ENCODE measurements at places on chromosomes 6 and 20.

DNA sequence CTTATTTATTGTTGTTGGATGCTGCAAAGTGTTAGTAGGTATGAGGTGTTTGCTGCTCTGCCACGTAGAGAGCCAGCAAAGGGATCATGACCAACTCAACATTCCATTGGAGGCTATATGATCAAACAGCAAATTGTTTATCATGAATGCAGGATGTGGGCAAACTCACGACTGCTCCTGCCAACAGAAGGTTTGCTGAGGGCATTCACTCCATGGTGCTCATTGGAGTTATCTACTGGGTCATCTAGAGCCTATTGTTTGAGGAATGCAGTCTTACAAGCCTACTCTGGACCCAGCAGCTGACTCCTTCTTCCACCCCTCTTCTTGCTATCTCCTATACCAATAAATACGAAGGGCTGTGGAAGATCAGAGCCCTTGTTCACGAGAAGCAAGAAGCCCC lies 12.1 kb downstream of the MICB start:
- no peak for DNase-seq

DNA sequence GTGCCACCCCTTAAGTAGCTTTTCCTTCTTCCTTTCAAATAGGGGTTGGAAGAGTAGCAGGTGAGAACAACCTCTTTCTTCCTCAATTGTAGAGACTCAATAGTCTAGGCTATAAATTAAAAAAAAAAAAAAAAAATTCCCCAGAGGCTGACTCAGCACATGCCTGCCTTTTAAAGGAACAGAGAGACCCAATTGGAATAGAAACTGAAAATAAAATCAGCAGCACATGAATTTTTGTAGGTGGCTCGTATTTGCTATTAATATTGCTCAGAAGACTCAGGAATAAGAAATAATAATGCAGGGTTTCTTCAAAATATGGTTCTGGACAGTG lies 19.3 kb downstream of the TOP1 start:
- no peak for DNase-seq

- DNase-seq: no peak
These were observed 77.5 kb upstream of the NT5E start for GRCh38 chr6:85372188-85372914.

GRCh38 chr6:158521759-158522158 lies 38.1 kb upstream of the TMEM181 start:
- DNase-seq: no peak

- no peak for DNase-seq
These were observed 91.0 kb downstream of the GFRA4 start for GRCh38 chr20:3572151-3572550.

DNA sequence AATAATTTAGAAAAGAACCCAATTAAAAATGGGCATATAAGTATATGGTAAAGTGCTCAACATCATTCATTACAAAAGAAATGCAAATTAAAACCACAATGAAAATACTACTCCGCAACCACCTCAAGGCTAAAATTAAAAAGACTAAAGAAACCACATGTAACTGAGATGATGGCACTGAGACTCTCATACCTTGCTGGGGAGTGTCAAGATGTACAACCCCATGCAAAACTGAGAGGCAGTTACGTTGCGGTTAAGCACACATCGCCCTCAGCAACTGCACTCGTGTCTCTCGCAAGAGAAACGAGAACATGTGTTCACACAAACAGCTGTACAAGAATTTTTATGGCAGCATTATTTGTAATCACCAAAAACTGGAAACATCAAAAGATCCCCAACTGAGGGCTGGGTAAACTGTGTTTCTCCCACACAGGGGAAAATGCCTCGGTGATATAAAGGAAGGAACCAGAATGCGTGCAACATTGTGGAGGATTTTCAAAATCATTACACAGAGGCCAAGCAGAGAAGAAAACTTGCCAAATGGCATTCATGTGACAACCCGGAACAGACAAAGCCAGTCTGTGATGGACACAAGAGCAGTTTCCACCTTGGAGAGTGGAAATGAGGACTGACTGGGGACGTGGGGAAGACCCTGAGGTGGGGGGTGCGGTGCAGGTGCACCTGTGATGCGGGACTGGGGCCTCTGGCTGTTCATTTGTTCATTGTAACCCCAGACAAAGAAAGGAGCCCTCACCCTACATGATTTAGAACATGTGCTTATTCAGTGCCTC lies 144.9 kb downstream of the WDR27 start:
- DNase-seq: peak; percentile 63

DNA sequence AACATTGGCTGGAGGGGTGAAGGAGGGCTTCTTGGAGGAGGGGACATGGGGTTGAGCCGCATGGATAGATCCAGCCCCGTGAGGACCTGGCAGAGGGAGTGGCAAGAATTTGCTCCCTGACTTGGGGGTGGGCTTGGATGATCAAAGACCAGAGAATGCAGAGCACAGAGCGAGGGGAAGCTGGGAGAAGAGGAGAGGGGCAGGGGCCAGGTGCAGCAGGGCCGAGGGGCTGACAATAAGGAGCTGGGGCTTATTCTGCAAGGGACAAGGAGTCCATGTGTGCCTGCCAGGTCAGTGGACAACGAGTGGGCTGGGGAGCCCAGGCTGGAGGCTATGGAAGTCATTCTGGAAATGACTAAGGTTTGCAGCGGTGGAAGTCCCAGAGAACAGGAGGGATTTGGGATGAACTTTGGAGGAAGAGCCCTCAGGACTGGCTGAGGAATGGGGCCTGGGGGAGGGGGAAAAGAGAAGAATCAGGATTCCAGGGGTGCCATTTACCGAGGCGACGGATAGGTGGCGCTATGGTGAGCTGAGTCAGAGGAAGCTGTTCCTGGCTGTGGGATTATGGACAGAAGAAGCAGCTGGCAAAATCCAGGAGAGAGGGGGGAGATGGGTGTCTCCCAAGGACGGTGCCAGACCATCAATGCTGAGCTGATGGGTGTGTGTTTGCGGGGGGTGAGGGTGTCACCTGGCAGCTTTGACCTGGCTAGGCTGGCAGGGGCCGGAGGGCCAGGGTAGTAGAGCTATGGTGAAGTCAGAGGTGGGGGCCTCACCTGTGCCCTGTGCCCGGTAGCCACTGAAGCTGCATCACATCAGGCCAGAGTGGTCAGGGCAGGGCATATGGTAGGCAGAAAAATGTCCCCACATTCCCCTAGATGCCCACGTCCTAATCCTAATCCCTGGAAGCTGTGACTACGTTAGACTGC lies 7.8 kb downstream of the KCNG1 start:
- DNase-seq: peak; percentile 56

Measured in stimulated activated CD4-positive, alpha-beta T cell treated with anti-CD3 and anti-CD28 coated beads, Interleukin-15, amount 100 ng/mL, for 24 hours (primary cell).